Progenitor cell of endocrine pancreas (in vitro differentiated cells): ENCODE measurements at places on chromosomes 7 and 10.

GRCh38 chr10:78706256-78706655, 362.5 kb upstream of the ZMIZ1 start:
- no peak for DNase-seq

- no peak for DNase-seq
Observed at GRCh38 chr7:38881015-38881414, 28.0 kb downstream of the VPS41 start.

DNA sequence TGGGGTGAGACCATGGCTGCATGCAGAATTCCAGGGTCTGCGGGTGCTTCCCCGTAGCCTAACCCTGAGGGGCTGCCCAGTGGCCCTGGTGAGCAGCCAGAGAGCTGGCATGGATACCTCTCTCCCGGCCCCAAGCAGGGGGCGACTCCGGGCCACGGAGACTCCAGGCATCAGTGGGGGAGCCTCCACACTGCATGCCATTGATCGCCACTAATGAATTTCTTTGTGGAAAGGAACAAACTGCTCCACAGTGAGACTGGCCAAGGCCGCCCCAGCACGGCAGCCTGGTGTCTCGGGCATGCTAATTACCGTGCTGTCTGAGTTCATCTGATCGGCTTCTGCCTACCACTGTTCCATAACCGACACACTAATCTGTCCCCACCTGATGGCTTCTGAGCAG, 184.4 kb downstream of the GRID1 start:
- no peak for DNase-seq

DNA sequence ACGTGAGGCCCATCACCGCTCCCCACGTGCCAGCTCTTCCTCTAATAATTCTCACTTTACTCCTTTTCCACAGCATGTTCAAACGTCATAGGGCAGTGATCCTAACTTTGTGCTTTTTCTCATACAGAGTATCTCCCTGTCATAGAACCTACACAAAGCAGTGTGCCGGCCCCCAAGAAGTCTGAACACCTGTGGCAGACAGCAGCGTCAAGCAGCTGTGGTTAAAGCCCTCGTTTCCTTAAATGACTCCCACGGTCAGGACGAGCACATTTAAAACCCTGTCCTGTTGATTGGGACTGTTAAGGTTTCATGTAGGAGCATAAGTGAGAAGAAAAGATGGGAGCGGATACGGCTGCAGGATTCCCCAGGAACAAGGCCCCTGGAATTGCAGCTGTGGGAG, 267.2 kb downstream of the DIP2C start:
- DNase-seq: no peak

GRCh38 chr7:87935384-87935706, 1.3 kb downstream of the ADAM22 start:
- DNase-seq: no peak

DNA sequence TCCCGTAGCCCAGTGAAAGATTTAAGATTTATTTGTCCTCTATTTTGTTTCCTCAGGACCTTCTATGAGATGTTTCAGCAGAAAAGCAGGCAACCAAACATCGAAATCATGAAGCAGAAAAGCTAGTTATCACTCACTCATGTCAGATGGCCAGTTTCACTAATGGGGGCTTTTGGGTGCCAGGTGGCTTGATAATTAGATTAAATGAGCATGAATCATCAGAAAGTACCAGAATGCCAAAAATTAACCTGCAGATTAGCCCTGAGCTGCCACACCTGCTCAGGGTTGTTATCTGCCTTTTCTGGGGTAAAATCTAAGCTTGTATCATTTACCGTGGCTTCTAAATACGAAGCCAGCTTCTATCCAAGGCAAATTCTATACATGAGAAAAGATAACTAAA, 1017.5 kb downstream of the XPNPEP1 start:
- DNase-seq: no peak

GRCh38 chr7:6160191-6160623, 112.2 kb downstream of the CYTH3 start:
- DNase-seq: peak; percentile 37

DNA sequence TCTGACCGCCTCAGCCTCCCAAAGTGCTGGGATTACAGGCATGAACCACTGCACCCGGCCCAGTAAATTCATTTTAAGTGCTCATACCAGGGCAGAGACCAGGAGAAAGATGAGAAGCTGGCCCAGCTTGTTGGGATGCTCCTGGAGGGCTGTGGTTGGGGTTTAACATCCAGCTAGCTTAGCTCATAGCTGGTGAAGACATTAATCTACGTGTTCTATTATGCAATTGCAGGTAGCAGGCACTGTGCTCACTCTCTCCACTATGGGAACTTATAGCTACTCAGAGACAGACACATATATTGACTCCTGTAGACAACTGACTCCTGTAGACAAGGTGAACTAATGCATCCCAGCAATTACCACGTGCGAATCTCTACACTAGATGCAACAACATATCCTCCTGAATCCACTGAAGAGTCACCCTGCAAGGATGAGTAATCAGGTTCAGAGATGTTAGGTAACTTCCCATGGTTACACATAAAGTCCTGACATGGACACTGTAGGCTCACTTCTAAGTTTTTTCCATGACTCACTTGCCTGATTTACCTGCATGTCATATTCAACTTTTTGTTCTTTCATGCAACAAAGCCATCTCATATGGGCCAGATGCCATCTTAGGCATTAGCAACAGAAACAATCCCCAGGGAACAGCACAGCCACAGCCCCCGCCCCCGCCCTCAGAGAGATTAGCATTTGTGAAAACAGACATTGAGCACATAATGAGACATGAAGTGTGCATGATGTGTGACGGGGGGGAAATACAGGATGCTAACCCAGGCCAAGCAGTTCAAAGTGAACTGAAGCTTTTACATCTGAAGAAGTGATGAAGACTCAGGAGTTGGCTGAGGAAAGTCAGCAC, 37.2 kb downstream of the ERLIN1 start:
- DNase-seq: no peak

GRCh38 chr10:43231523-43232078, 35.3 kb downstream of the RASGEF1A start:
- DNase-seq: no peak

GRCh38 chr10:80472234-80473095, 18.4 kb downstream of the TSPAN14 start:
- no peak for DNase-seq

DNA sequence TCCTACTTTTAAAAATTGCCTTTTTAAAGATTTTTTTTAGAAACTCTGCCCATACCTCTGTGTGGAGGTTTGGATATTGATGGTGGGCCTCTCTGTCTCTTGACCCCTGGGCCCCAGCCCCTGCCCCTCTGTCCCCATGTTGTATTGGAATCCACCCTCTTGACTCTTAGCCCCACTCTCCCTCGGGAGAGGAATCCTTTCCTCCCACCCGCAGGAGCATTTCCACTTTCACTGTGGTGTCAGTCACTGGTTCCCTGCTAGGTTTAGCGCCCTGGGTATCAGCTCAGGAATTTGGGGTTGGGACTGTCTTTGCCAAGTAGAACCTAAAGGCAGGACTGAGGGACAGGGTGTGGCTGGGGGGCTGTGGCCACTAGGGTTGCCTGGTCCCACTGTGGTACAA, 10.1 kb downstream of the PFKFB3 start:
- no peak for DNase-seq

GRCh38 chr10:73773152-73773879, 8.5 kb upstream of the CHCHD1 start:
- no peak for DNase-seq

GRCh38 chr7:132533916-132534315, 42.4 kb downstream of the PLXNA4 start:
- no peak for DNase-seq

DNA sequence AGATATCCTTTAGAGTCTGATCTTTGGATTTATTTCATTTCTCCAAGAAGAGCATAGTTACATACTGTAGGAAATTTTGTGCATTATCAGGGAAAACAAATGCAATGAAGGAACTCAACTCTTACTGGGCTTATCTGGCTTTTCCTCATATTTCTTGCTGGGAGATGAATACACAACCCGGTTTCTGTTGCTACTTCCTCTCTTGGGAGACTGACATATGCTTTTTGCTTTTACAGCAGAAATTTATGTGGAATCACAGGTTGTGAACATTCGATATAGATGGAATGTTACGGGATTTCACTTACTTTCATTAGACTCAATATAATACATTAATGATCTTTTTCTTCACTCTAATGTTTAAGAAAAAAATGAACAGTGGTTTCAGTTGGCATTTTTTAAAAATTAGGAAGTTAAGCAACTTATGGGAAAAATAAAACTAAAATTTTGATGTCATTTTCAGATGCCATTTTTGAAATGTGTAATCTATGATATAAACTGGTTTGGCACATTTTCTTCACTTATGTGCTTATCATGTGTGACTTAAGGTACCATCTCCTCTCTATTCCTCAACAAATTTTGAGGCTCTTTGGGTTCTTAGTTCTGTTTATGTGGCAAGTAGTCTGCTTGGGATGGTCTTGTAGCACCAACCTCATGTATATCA, 7.1 kb downstream of the SND1 start:
- DNase-seq: no peak

- no peak for DNase-seq
Observed at GRCh38 chr10:103153302-103154197, 39.5 kb downstream of the NT5C2 start.

DNA sequence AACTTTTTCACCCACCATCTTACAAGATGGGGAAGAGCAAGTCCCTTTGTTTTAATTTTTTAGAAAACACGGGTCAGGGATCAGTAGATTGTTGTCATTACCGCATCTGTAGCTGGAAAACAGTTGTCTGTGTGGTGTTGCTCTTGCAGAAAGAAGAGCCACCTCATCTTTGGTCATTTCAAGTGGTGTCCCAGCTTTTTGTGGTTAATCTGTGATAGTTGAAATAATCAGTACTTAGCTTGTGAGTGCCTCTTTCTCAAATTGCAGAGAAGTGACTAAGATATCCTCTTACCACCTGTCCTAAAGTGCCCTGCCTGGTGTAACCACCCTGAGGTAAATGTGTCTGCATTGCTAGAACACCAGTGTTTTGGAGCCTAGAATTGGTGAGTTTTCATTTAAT, 5.5 kb downstream of the PRPF18 start:
- DNase-seq: no peak

- DNase-seq: no peak
Observed at GRCh38 chr7:155230169-155230593, 67.5 kb upstream of the INSIG1 start.

GRCh38 chr7:1544178-1544895, 11.7 kb downstream of the TMEM184A start:
- DNase-seq: no peak

GRCh38 chr10:79984851-79985250, 35.9 kb upstream of the SFTPD start:
- DNase-seq: no peak

- no peak for DNase-seq
Observed at GRCh38 chr7:2864204-2864985, 20.3 kb upstream of the GNA12 start.

DNA sequence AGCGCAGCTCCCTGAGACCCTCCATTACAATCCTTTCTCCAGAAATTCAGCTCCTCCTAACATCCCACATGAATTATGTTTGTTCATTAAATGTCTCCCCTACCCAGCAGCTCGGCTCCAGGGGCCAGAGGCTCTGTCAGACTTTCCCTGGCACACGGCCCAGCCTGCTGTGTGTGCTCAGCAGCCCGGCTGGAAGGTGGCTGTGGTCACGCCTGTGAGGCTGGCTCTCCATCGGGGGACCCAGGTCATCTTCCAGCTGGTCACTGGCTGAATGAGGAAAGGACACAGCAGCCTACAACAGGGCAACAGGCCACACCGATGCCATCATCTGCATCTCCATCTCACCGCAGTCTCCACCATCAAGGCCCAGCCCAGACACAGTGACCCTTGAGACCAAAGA, 219.8 kb downstream of the MAD1L1 start:
- DNase-seq: no peak

DNA sequence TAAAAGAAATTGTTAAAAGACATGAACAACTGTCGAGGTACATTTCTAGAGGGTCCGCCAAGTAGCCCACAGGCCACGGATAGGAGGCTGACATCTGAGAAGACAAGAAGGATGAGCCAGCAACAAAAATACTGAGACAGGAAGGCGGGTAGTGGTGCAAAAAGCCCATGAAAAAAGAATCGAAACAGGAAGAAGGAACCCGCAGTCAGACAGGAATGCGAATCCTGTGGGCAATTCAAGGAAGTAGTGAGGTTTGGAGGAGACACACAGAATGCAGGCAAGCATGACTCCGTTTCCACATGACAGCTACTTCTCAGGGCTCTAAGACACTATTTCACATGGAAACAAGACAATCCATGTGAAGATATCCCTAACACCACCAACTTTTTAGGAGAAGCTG, 125.2 kb downstream of the DOCK4 start:
- DNase-seq: no peak

DNA sequence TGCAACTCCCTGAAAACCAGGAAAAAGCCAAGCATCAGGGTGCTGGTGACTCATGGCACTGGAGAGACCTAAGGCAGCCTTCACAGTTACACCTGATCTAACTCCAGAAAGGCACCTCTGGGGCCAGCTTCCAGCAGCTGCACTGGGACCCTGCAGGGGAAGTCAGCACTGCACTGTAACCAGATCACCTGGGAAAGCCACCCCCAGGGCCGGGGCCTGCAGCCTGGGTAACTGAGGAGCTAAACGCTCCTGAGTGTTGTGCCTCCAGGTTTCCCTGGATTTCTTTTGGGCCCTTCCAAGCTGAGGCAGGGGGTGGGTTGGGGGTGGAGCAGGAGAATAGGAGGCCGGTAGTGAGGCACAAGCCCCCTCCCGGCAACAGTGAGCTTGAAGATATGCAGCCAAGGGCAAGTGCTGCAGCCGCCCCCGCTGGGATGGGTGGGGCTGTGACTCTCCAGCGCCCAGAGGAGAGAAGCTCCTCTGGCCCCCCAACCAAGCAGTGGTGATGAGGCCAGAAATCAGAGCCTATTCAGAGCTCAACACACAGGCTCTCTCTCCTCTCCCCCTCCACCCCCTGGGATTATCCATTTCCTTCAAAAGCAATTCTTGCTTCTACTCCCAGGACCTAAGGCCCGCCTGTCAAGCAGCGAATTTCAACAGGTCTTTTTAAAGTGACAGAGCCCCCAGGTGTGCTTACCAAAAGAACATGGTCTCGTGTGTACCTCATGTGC, 2.6 kb downstream of the CXCL12 start:
- DNase-seq: no peak

- DNase-seq: no peak
Observed at GRCh38 chr7:138575897-138576428, 115.9 kb downstream of the TRIM24 start.

GRCh38 chr7:74489997-74490945, 36.6 kb downstream of the GTF2IRD1 start:
- no peak for DNase-seq

- no peak for DNase-seq
Observed at GRCh38 chr7:86908948-86909347, 150.5 kb downstream of the ELAPOR2 start.
